T-helper 22 cell (primary cell): ENCODE measurements at places on chromosomes 1 and 21.

DNA sequence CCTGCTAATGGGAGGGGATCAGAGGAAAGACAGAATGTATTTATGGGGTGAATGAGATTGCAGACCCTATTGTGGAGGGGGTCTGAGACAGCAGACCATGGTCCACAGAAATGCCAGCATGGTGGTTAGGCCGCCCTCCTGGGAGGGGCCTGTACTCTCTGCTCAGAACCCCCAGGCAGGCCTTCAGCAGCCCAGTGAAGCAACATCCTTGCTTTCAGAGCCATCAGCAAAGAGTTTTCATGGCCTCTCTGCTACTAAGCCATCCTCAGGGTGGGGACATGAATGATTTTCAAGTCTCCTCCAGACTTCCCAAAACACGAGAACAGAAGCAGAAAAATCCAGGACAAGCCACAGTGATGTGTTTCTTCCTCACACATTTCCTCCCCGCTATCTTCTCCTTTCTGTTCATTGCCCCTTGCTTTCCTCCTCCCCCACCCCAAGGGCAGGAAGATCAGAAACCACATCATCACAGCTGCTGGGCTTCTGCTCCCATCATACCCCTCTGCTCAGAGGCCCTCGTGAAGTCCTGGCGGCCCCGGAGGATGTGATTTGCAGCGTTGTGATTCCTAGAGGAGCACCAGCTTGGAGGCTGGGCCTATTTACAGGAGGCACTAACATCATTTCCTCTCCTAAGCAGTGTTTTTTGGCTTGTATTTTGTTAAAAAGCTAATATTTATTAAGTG is 48.0 kb downstream of the ABCA4 start:
- DNase-seq = no peak

DNA sequence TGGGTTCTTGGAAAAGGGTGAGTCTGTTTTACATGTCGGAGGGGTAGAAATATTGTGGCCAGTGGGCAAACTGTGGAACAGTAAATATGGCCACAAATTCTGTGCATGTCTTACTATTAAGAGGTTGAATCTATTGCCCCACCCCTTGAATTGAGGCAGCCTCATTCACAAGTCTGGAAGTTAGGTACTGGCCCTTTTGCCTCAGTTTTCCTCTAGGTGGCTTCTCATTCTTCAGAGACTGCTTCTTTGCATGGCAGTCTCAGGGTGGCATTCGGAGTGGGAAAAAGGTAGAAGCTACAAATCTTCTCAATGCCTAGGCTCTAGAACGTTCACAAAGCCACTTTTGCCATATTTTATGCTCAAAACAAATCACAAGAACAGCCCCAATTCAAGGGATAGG is 57.2 kb downstream of the SLC9C2 start:
- no peak for DNase-seq

- DNase-seq = no peak
These were observed 29.6 kb downstream of the NHLH2 start for GRCh38 chr1:115811140-115811828.

GRCh38 chr1:54080598-54081049 is 27.2 kb downstream of the TCEANC2 start:
- no peak for DNase-seq

DNA sequence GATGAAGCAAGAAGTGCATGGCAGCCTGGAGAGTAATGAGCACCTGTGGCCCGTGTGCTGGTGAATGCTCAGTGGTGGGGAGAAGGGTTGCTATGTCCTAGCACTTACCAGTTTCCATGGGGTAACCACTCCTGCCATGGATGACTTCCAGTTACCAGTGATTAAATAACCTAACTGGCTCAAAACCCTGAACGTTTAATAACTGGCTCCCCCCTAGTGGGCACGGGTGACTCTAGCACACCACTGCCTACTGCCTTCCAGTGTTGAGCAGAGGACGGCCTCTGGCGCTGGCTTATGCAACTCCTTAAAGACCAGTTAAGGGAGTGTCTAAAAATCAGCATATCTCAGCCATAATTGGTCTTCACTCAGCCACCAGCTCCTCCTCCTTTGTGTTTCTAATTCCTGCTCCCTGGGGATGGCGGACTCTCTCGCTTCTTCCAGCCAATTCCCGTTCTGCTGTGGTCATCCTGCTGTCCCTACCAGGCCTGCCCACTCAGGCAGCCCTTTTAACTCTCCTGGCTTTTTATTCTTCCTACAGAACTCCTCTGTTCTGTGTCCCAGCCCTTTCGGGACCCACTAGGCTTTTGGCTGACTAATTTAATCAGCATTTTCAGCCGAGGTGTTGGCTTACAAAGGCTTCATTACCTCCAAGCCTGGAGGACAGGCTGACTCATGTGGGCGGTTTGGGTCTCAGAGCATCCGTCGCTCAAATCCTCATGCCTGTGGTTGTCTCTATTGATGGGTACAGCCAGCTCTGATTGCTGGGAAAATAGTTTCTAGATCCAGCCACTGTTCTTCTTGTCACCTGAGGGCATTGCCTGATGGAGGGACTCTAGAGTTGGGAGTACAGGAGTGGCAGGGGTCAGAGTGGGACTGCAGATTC is 332.4 kb downstream of the CAMTA1 start:
- DNase-seq = no peak

DNA sequence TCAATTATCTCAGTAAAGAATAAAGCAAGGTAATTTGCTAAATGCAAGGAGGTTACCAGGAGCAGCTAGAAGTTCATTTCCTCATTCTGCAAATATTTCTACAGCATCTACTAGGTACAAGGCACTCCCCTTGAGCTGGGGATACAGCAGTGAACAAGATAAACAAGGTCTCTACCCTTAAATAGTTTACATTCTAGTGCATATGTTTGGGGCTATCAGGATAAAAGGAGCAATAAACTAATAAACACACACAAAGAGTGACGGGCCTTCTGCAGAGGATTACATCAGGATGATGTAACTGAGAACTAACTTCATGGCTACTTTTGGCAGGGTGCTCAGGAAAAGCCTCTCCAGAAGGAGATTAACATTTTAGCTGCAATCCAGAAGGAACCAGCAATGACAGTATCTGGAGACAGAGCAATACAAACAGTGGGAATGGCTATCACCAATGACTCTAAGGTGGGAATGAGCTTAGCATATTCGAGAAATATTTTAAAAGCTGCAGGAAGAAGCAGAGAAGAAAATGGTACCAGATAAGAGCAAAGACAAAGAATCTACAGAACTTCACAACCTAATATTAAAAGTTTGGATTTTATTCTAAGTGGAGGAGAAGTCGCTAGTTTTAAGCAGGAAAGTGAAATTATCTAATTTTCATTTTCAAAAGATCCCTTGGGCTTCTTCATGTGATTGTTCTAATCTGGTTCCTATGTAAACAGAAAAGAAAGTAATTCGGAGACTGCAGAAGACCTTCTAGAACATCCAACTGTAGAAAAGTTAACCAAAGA is 25.8 kb downstream of the TP53BP2 start:
- no peak for DNase-seq

- no peak for DNase-seq
These were observed 35.8 kb upstream of the CCN1 start for GRCh38 chr1:85544689-85545215.

GRCh38 chr1:39297551-39297950 is 93.1 kb downstream of the MACF1 start:
- no peak for DNase-seq

- DNase-seq = no peak
These were observed 45.5 kb downstream of the GIPC2 start for GRCh38 chr1:78091215-78091813.

DNA sequence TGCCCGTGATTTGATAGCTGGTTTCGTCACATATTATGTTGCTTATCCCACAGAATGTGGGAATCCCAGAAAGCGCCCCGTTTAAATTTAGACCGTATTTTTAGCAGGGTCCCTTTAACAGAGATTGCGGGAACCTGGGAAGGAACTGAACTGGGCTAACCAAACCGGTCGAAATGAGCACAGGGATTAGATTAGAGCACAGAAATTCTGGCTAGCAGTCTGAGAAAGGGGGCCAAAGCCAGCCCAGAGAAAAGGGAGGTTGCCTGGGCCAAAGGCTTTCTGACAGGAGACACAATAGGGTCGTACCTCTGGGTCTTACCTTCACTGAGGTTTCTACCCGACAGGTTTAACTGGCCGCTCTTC is 327 bp downstream of the LRRC40 start:
- DNase-seq = no peak

DNA sequence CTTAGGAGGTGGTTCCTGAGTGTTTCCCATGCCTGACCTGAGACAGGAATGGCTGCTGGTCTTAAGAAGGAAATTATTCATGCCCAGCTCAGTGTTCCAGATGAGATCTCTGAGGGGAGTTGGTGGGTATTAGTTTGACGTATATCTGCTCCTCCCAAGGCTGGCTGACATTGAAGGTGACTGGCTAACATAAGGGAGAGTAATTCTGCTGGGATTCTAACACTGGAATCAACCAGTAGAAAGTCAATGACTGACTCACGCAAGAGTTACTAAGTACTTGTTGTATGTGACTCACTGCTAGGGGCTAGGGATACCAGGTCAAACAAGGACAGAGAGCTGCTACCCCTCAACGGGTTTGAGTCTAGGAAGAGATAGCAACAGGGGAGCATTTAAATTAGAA is 177.3 kb downstream of the CACNA1E start:
- DNase-seq = no peak

- DNase-seq = no peak
These were observed 39.4 kb downstream of the KCNJ15 start for GRCh38 chr21:38295997-38296764.

DNA sequence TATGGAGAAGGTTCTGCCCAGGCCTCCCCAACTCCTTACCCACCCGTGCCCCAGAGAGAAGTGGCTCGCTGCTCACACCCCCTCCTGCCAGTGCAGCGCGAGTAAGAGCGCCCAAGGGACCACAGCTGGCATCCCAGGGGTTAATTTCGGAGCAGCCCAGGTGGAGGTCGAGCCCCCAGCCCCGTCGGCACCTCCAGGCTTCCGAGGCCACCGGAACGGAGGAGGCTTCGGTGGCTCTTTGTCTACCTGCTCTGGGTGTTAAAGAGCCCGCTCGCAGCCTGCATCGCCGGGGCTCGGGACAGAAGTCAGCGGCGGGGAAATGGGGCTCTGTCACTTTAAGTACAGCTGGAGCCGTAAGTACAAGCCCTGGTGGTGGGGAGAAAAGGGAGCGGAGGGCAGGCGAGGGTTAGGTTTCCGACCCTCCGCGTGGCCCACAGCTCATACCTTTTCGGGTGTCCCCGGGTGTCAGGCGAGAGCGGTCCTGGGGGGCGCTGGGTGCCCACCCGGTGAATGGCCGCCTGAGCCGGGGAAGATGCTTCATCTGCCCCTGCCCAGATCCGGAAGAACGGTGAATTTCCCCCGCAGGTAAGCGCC is 89.4 kb upstream of the IPO9 start:
- no peak for DNase-seq

- DNase-seq = no peak
These were observed 805.1 kb upstream of the ADAMTS5 start for GRCh38 chr21:27771938-27772483.

DNA sequence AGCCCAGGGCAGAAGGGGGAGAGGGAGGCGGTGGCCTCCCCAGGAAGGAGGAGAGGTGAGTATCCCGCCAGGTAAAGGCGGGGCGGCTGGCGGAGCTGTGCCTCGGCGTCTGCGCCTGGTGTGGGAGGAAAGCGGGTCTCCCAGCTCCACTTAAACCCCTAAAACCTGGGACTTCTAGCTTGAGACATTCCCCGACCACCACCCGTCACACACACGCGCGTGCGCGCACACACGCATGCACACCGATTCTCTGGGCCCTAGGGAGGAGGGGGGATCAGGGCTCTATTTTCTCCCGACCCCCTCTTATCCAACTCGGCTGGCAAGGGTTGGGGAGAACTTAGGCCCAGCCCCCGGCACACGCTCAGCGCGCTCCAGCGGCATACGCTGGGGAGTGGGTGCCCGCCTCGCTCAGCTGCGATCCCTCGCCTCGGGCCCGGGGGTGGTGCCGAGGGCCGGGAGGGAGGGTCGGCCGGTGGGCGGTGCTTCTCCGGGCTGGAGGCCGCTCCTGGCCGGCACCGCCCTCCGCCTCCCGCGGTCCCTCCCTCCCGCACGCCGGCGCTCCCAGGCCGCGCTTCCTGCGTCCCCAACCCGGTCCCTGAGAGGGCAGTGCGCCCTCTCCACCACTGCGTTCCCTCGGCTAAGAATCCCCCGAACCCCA is at the start of gene TMEM51:
Gene TMEM51 (plus strand): TSS at position 564 of the 658 bp plus-strand sequence. CDS start 61,341 bp downstream, outside the sequence.
- DNase-seq = no peak
